DMS79 treated with DMSO at 0.1 percent for 48 hours (cell line): ENCODE measurements at places on chromosomes 1 and 21.

- DNase-seq = no peak
Observed at GRCh38 chr1:62038594-62039284, 155.9 kb upstream of the L1TD1 start.

- DNase-seq = no peak
Observed at GRCh38 chr1:154403261-154403943, 1.7 kb upstream of the IL6R start.

GRCh38 chr1:51729824-51730301 is 113.0 kb downstream of the OSBPL9 start:
- peak; percentile 46 for DNase-seq

- no peak for DNase-seq
Observed at GRCh38 chr21:31943561-31943960, 70.7 kb downstream of the HUNK start.

- no peak for DNase-seq
Observed at GRCh38 chr21:30600787-30601186, at the start of gene KRTAP22-1. Gene KRTAP22-1 (plus strand): TSS chr21:30601087.

DNA sequence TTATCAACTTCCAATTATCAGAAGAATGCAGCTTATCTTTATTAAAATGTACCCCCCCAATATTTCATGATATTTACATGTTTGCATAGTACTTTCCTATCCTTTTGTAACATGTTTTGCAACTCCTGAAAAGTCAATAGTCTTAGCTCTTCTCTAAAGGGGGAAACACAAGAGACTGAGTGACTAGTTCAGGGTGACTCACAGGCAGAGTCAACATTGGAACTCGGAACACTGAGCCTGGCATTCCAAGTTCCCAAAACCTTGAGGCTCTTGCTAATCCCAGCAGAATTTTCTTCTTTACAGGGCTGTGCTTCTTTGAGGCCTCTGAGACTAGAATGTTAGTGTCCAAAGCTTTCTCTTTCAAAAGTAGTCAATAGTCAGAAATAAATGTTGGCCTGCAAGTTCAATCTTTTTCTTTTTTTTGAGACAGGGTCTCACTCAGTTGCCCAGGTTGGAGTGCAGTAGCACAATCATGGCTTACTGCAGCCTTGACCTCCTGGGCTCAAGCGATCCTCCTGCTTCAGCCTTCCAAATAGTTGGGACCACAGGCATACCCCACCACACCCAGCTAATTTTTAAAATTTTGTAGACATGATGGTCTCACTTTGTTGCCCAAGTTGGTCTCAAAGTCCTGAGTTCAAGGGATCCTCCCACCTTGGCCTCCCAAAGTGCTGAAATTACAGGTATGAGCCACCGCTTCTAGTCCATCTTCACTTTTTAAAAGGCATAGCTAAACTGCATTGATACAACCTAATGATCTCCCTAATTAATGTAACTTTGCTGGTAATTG is 37.5 kb downstream of the ZNF281 start:
- no peak for DNase-seq

- peak; percentile 97 for DNase-seq
Observed at GRCh38 chr1:205939690-205940330, 3.4 kb downstream of the SLC26A9 start.

DNA sequence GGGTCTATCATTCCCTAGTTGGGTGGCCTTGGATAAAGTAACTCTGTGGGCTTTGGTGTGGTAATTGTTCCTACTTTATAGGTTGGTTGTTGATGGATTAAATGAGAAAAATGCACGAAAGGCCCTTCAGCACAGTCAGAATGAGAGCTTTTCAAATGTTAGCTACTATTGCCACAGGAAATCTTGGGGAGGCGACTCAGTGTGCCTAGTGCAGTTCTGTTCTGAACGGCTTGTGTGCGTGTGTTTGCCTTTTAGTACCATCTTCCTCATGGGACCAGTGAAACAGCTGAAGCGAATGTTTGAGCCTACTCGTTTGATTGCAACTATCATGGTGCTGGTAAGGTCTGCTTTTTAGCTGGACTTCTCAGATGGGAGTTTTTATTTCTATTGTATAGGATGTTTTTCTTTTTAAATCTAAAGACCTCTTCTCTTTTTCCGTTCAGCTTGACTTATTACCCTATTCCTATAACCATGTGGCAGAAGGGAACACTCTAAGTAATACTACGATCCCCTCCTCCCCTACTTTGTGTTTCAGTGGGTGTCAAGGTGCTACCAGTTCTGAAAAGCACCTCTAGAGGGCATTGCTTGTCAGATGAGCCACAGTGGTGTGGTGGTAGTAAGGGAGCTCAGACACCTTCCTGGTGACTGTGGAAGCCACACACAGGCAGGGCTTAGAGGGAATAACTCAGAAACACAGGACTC is 9.2 kb downstream of the SFT2D2 start:
- no peak for DNase-seq
